ENCODE measurements at places on chromosomes 2 and 18. TPM values are rescaled to one million over a fixed set of nuclear protein-coding genes. Genes with fewer than 3 reads are reported as not detected.

Gene TDRD15
- polyA plus RNA-seq: not detected

Gene TTN
- 0.16 TPM for polyA plus RNA-seq

Gene FAP
- polyA plus RNA-seq: 0.16 TPM

Gene NT5DC4
- not detected for polyA plus RNA-seq

Gene PLEKHA3
- 16.8 TPM for polyA plus RNA-seq

Gene CYTIP
- polyA plus RNA-seq: not detected

Gene RPE
- polyA plus RNA-seq: 67.8 TPM

Gene GNLY
- not detected for polyA plus RNA-seq

All from neural cell (in vitro differentiated cells).